ENCODE measurements at places on chromosomes 1 and 21.

DNA sequence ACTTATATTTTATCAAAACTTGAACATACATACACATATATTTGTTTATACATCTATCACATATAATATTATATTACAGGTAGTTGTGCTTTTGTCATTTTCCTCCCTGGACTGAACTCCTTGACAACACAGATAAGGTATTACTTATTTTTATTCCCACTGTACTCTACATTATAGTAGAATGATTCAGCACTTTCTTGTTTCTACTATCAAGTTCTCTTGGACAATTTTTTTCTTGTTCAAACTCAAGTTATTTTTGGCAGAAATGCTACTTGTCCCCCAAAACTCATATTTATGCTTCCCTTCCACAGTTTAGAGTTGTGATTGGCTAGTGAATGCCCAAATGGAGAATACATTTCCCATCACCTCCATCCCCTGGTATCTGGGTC lies 10.8 kb upstream of the PTPRC start:
- DNase-seq = no peak

DNA sequence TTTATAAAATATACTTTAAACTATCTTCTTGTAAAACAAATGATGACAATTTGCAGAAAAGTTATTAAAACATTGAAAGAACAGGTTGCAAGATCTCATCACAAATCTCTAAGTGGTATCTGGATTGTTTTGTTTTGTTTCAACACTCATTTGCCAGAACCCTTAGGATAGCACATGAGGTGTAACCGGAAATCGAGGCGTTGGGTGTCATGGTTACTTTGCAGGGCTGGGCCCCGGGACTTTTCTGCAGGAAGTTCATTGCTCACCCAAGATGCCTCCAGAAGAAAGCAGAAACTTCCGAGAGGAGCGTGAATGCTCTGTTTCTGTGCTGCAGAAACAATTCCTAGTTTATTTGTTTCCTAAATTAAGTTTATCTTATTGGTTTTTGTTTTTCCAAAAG lies 2.5 kb downstream of the DISC1 start:
- DNase-seq = peak; percentile 66

DNA sequence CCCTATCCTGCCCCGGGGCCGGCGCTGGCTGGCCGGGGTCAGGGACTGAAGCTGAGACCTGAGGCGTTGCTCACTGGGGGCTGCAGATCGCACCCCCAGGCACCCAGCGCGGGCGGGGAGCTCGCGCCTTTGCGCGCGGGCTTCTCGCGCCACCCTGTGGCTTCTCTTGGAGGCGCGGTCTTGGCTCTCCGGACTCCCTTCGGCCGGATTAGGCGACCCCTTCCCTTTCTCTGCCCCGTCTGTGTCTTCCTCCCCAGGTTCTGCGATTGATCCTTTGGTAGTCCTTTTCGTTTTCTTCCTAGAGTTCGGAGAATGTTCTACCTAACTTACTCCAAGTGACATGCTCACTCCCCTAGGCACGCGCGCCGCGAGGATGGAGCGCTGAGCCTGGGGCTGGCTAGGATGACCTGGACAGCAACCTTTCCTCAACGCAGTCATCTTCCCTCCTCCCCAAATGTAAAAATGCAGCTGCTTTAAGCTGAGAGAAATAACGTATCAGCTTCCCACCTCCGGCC lies 495 bp upstream of the NTRK1 start:
- peak; percentile 47 for DNase-seq

GRCh38 chr1:244065063-244065793 lies 14.1 kb downstream of the ZBTB18 start:
- DNase-seq = no peak

DNA sequence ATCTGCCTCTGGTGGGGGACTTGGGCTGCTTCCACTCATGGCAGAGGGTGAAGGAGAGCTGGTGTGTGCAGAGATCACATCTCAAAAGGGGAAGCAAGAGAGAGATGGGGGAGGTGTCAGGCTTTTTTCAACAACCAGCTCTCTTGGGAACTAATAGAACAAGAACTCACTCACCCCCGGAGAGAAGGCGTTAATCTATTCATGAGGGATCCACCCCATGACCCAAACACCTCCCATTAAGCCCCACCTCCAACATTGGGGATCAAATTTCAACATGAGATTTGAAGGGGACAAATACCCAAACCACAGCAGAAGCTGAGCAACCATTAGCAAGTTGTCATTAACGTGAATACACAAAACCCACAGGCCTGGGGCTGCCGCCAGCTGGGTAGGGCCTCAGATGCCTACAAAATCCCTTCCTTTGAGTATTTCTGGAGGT lies 12.0 kb upstream of the VWA5B1 start:
- no peak for DNase-seq

DNA sequence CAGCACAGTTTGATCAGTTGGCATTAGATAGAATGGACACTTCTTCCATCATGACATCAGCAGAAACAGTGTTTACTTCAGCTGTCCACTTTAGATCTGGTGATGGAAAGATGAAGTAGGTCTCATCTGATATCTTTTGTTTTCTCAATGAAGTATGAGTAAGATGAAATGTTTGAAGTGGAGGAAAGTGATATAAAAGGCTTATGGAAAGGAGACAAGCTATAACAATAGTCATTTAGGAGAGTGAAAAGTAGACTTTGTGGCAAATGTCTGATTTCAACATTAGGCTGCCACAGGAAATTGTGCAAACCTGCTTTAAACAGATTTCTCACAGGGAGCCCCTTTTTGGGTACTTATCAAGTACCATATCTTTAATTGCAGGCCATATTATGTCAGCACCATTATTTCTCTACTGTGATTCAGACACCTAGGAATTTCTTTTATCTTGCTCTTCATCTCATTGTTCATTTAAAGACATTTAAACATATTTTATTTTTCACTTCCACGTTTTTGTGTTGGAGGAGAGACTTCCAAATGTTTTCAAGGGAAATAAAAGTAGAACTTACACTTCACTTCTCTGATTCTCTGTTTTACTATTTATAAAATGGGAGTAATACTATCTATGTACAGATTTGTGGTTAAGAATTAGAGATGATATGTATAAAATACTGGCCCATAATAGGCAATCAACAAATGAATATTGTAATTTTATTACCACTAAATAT lies 18.1 kb downstream of the PDC start:
- peak; percentile 34 for DNase-seq

GRCh38 chr1:172977296-172978017 lies 73.3 kb downstream of the TNFSF18 start:
- no peak for DNase-seq

- no peak for DNase-seq
These were observed 4.7 kb upstream of the THEM5 start for GRCh38 chr1:151858030-151858746.

Measured in choroid plexus epithelial cell (primary cell).